ENCODE measurements at places on chromosomes 13 and 19.

- DNase-seq, result no peak
Measured at GRCh38 chr13:30798776-30799355, 63.5 kb downstream of the ALOX5AP start.

DNA sequence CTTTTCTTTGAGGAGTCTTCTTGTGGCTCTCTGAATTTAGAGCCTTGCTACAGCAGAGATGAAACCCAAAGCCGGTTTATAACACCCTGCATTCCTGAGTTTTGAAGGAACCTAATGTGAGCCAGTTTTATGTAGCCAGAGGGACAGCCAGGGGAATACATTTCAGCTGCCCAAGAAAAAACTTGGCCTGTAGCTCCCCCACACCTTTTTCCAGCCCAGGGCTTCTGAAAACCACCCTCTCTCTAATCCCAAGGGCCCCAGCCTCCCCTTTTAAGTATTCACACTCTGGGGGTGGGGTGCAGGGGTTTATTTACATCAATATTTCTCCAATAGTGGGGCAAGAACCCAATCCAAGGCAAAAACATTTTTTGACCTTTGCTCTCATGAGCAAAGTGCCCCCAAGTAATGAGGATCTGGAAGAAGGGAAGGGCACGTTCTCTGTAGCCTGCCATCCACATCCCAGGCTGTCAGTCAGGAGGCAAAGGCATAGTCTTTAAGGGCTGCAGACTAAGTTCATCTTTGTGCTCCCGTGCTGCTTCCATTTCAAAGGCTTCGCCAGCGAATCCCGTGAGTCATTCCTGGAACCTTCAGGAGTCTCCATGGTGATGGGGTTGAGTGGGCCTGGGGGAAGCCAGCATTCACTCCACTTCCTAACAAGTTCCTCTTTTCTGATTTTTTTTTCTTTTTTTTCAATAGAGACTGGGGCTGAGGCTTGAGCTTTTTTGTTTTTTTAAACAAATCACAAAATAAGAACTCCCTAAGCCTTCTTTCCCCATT lies 33.2 kb upstream of the MEDAG start:
- peak; percentile 93 for DNase-seq

DNA sequence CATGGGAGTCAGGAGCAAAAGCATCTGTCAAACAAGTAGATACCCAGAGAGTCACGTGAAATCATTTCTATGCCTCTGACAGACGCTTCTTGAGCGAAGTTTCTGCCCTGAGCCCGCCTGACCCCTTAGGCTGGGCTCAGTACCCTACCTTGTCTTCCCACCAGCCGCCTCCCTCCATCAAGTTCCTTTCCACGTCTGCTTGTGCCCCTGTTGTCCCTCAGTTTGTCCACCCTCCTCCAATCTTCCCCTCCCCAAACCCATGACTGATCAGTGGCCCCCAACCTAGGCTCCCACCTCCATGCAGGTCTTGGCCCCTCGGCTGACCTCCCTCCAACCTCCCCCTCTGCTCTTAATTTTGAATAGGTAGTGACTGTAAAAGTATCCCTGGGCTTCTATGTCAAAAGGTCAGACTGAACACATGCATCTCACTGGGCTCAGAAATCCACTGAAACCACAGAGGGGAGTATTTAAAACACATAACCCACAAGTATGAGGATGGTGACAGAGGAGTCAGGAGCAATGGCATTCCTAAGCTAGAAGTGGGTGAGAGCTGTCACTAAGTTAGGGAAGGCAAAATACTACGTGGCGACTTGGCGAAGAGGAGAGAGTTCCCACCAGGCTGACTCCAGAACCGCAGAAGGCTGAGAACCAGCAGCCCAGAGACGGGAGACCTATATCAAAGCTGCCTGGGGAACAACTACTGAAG lies 1.7 kb upstream of the ZNF446 start:
- no peak for DNase-seq

DNA sequence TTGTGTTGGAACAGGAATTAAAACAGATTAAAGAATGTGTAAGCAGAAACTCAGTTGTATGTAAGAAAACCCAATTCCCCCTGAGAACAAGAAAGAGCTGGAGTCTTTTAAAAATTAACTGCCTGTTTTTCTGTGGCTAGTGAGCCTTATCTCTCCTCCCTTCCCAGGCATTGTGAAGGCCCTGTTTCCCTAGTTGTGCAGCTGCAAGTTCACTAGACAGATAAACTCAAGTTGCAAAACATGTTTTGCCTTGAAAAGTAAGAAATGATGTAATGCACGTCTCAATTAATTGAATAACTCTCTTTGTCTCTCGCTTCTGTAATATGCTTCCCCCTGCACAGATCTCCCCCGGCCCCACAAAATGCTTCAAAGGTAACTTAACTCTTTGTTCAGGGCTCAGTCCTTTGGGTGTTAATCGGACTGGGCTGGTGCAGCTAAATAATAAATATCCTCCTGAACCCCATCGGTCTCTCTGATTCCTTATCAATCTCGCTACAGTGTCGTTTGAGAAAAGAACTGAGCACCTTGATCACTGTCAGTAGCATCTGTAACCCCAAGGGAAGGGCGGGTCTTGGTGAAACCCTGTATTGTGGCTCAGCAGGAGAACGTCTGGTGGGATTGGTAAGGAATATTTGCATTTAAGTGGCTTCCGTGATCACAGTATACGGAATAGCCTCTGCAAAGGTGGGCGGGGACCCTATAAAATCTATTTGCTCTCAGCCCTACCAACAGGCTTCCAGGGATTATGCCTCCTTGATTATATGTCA lies 1.6 kb upstream of the ZNF556 start:
- DNase-seq, result no peak

DNA sequence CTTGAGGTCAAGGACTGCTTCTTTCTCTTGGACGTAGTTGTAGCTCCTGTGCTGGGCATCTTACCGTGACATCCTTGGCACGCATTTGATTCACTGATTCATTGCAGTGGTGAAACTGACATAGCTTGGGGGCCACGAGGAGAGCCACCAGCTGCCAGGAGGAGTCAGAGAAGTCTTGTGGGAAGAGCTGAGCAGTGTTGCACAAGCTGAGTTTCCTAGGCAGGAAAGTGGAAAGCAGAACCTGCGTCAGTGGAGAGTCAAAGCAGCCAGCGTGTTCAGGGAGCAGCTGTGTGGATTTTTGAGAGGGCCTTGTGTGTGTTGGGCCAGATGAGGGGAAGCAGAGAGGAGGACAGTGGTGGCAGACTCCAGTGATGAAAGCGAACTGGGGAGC lies 5.3 kb upstream of the GPR183 start:
- peak; percentile 20 for DNase-seq

GRCh38 chr19:34501339-34502320 lies 20.1 kb downstream of the WTIP start:
- DNase-seq, result peak; percentile 96

DNA sequence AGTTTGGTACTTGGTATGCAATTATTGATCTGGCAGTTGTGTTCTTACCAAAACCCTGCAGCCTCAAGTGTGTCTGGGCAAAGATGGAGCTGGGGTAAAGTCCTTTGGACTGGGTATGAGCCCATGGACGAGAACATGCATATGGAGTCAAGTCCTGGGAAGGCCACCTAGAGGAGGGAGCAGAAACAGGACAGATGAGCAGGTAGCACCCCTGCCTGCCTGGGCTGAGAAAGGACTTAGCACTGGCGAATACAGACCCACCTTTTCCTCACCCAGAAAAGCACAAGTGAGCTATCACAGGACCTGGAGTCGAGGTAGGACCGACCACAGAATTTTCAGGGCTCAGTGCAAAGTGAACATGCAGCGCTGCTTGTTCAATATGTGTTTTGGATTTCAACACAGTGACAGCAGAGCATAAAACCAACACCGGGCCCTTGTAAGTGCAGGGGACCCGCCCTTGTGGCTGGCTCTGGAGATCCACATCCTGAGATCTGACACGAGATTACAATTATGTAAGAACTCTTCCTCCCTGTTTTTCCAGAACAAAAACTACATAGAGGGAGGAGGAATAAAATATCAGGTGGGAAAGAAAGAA lies 25.9 kb downstream of the IGFL2 start:
- no peak for DNase-seq

DNA sequence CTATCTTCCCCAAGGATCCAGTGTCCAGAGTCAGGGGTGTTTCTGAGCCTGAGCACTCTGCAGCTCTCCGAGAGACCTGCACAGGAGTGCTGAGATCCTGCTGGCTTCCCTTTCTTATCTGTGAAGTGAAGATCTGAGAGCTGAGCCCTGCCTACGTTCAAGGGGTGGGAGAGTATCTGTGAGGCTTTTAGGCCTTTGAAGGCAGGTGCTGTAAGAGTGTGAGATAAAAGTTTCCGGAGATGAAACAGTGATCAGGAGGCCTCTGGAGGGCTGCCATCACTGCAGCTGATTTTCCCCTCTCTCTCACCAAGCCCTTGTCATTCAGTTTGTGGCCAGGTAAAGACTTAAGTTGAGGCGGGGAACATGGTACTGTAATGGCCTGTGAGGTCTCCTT lies 83.1 kb downstream of the AKAP11 start:
- no peak for DNase-seq

DNA sequence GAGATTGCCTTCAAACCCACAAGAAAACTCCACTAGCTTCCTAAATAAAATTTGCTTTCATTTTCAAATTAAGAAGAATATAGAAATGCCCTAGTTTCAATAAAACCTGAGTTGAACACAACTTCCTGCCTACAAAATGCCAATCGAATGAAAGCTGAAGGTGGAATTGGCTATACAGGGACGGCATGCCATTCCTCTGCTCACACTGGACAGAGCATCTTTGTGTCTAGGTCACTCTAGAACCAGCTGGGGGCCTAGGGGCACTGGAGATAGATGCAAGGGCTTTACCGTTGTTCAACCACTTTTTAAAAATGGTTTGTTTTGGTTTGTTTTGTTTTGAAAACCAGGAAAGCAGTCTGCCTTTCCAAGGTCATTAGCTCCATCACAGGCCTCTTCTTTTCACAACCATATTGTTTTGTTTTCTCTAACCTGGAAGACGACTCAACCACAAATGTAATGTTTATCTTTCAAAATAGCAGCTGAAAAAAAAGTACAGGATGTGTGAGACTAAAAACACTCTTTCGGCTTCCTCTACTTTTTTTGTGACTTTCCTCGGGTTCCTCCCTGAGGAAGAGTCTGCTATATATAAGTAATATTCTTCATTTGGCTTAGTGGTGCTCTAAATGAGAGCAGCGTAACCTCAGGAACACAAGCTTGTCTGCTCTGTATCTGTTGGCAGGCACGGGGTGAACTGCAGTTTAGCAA lies 11.9 kb upstream of the ITM2B start:
- DNase-seq, result peak; percentile 40

GRCh38 chr13:48595431-48596429 lies 58.0 kb upstream of the CYSLTR2 start:
- DNase-seq, result peak; percentile 84

DNA sequence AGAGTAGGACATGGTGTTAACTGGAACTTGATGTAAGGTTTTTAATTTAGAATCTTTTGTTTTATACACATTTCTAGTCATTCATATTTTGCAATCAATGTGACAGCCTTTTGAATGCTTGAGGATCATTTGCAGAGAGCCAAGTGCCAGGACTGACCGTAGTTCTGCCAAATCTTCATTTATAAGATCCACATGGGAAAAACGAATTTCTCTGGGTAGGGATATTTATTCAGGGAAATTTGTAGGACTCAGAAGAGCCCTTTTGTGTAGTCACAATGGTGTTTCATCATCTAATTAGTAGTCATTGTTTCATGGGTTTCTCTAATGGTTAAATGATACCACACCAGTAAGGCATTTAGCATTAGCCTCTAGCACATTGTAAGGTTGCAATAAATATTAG lies 161.1 kb downstream of the LMO7 start:
- no peak for DNase-seq

- no peak for DNase-seq
Measured at GRCh38 chr13:84705982-84706710, 823.9 kb upstream of the SLITRK1 start.

GRCh38 chr19:19719798-19720197 lies 13.1 kb downstream of the ZNF14 start:
- no peak for DNase-seq

DNA sequence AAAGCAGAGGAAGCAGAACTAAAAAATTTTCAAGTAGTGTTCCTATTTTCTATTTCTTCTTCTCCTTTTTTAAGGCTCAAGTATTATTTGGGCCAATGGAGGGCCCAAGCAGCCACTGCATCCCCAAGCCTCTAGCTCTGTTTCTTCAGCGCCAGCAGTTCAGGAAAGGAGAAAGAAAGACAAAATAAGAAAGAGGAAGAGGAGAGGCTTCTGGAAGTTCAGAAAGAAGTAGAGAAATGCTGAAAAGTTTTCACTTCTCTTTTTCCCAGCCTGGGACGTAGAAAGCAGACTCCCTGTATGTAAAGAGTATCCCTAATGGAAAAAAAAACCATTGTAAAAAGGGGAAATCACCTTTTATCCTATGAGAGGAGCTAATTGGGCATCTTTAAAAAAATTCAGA lies 165.5 kb upstream of the KLF12 start:
- no peak for DNase-seq

DNA sequence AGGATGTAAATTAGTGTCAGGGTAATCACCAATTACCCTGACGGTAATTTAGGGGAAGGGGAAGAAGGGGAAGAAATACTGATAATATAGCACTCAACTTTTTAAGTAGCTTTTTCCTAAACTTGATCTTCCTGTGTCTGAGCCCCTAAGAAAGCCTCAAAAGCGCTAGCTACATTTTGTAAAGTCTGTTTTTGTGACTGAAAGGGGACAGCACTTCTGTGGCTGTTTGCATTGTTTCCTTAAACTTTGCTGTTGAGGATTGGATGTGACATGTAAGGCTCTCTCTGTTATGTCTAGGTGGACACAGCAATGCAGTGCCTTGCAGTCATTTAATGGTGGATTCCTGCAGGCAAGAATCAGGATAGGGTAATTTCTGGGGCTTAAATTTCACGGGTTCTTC lies 42.8 kb downstream of the SPATA13 start:
- no peak for DNase-seq

GRCh38 chr13:75422028-75422427 lies 59.9 kb downstream of the TBC1D4 start:
- DNase-seq, result no peak

GRCh38 chr13:72960541-72960940 lies 98.3 kb upstream of the KLF5 start:
- DNase-seq, result no peak

DNA sequence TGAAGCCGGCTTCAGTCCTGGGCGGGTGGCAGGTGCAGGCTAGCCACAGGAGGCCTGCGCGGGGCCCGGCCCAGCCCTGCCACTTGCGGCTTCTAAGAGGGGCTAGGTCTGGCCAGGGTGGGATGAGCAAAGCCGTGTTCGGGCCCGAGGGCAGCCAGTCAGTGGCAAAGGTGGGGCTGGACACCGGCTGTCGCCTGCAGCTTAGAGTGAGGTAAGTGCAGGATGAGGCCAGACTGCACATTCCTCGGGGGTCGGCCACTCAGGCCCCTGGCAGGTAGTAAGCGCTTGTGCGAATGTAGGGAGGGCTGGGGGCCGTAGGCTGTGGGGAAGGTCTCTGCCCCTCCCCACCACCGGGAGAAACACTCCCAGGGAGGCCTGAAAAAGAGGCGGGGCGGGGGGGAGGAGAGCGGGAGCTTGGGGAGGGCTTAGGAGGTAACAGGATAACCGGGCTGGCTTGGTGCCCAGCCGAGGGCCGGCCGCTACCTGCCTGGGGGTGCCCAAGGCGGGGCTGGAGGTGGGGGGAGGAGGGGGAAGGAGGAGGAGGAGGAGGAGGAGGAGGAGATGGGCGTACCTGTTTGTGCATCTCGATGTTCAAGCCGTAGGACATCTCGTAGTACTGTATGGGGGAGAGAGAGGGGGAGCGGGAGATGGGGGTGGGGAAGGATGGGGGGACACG lies 6.4 kb downstream of the TLE5 start:
- no peak for DNase-seq
